ENCODE measurements at places on chromosomes 3 and 15.

GRCh38 chr3:23594894-23595670 is 210.7 kb upstream of the UBE2E1 start:
- no peak for DNase-seq

DNA sequence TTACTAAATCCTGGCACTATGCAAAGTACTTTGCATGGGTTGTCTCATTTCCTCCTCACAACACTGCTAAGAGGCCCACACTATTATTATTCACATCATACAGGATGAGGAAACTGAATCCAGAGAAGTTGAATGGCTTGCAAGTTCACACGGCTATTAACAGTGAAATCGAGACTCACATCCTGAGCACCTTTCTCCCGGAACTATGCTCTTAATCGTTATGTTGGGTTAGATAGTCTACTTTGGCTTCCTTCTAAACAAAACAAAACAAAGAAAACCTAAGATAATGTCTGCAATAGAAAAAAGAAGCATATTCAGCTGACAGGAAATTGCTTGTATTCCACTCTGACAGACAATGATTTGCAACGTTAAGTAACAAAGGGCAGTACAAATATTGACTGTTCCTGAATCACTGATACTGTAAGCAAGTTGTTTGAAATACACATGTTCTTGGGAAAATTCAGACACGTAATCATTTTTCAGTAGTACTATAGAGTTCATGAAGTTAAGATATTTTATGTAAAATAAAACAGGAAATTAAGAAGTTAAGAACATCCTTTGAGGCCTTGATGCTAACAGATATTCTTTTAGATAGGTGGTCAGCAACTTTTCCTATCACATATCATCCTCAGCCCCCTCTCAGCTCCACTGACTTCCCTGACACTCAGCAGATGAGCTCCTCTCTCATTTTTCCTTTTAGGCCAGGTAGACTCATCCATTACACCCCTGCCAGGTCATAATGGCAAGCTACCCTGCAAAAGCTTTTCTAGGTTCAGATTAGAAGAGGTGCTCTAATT is 40.7 kb downstream of the C2CD4B start:
- no peak for DNase-seq

DNA sequence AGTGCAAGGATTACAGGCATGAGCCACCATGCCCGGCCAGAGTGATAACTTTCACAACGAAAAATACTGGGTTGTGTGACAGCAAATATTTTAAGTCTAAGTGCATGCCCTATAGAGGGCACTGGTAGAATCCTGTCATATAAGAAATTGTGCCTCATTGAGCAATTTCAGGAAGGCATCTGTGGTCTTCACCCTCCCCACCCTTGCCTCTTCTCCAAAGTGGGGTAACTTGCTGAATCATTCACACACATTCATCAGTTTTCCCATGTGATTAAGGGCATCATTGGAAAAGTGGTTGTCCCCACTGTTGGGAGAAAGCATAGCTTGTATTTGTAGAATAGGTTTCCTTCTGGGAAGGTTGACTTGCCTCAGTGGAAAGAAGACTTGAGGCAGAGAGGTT is 9.2 kb downstream of the MITF start:
- DNase-seq: no peak

- DNase-seq: no peak
Observed at GRCh38 chr3:194281766-194282165, 69.4 kb downstream of the CPN2 start.

GRCh38 chr15:79948761-79949160 is 22.2 kb downstream of the BCL2A1 start:
- no peak for DNase-seq

DNA sequence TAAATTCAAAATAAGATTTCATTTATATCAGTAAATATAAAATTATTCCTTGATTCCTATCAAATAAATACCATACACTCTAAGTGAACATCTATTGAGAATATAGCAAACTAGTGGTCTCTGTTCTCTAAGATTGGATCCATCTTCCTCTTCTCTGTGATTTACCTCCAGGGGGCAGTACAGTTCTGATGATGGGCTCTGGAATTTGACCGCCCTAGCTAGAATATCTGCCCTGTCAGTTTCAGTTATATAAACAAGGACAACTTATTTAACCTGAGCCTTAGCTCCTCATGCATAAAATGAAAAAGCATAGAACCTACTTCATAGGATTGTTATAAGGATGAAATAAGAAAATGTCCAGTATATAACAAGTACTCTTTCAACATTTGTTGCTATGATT is 171.1 kb upstream of the CCDC54 start:
- DNase-seq: no peak

DNA sequence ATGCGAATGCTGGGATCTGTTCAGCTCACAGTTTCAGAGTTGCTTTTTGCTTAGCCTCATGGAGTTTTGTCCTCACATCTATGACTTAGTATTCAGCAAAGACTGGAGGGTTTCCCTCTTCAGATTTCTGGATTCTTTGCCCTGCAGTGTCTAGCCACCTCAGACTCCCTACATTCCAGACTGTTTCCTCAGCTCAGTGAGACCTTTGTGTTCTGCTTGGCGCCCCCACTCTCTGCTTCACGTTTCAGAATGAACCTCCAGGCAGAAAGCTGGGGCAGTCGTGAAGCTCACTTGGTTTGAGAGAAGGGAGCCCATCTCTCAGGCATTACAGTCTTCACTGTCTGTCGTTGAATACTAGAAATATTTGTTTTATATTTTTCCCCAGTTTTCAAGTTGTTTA is 118.1 kb downstream of the CACNA1D start:
- no peak for DNase-seq

DNA sequence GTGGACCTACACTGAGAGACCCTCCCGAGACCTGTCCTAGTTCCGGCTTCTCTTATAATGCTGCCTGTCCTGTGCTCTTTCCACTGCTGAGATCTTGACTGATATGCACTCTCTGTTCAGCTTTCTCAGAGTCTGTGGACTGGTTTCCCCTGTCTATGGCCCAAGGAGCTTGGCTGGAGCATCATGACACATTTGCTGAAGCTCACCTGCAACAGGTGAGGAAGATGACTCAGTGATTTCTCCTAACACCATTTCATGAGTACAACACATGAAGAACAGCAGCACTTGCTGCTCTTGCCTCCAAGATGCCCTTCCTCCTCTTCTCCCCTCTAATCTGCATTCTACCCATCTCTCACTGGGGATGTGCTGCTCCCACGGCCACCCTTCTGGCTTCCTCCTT is 92.1 kb downstream of the DUT start:
- DNase-seq: no peak

GRCh38 chr3:181881749-181882148 is 170.0 kb downstream of the SOX2 start:
- no peak for DNase-seq

DNA sequence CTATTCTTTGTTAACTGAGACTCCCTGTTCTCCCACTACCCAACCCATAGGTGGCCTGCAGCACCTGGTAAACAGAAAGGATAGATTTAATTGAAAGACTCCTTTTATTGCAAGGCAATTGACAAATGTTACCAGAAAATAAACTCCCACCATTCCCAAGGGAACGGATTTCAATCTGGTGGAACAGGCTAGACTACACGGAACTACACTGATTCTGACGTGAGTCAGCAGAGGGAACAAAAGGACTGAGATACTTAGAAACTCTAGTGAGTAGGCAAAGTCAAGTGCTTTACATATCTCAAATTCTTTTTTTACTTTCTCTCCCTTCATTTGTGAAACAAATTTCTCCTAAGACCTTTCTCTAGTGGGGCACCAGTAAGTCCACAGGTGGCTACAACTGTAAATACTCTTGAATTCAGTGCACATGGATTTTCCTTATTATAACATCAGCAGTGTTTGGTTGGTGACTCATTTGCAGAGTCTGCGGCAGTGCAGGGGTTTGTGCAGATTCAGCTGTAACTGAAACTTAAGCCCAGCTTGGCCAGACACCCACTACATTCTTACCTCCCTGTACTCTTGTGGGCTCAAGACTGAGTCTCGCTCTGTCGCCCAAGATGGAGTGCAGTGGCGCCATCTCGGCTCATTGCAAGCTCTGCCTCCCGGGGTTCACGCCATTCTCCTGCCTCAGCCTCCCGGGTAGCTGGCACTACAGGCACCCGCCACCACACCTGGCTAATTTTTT is 34.3 kb upstream of the PLSCR2 start:
- no peak for DNase-seq

DNA sequence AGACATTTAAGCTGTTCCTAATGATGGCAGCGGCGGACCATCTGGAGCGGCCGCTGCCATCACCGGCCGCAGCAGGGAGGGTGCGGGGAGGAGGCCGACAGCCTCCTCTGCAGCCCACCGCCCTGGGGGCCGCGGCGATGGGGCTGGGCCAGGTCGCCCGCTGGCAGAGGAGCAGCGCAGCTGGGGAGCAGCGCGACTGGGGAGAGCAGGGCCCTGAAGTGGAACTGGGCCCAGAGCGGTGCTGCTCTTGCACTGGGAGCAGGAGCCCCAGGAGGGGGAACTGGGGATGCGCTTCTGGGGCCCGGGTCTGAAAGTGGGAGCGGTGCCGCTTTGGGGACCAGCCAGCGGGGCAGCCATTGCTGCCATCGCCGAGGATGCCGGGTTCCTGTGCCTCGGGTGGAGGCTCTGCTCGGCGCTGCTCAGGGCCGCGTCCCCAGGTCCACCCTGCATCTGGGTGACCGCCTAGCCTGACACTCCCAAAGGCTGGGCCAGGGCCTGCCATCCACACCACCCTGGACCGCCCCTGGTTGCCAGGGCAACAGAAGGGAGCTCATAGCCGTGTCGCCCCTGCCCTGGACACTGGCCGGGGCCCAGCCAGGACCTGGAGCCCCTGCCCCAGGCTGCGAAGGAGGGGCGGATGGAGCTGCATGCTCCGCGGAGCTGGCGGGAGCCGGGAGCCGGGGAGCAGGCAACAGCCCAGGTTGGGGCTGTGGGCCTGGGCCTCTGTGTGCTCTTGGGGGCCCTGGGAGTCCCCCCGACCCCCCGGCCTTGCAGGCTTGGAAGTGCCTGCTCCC is 15.5 kb upstream of the PLA2G4E start:
- DNase-seq: no peak

DNA sequence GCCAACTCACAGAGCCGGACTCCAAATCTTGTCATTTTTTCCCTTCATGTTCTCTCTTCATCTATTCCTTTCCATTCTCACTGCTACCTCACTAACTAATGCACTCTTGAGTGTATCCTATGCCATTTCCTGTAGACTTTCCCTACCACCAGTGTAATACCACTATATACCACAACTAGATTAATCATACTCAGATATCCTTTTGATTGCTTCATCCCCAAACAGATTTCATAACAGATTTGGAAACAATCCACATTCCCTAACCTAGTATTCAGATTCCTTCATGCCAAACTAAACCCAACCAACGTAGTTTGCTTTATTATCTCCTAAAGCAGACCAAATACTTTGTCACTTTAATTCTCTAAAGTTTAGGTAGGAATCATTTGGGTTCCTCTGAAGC is 2.6 kb upstream of the PLOD2 start:
- DNase-seq: no peak

GRCh38 chr3:119194237-119195150 is 21.1 kb downstream of the UPK1B start:
- DNase-seq: no peak

- no peak for DNase-seq
Observed at GRCh38 chr3:185733980-185734724, 90.7 kb downstream of the IGF2BP2 start.

DNA sequence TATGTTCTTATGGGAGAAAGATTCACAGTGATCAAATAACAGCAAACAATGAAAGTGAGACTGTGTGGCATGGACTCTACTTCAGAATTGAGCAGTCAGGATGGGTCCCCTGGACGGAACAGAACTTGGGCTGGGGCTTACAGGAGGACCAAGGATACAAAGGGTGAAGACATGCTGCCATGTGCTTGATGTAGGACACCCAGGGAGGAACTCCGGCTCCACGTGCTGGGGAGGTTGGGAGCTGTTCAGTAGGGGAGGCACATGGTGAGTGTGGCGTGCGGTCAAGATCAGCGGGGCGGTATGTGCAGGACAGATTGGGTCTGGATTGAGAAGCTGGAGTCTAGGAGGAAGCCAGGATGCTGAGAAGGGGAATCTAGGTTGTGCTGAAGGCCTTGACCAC is 32.6 kb downstream of the PPCDC start:
- no peak for DNase-seq

GRCh38 chr3:90062016-90062415 is 954.6 kb downstream of the EPHA3 start:
- DNase-seq: no peak

GRCh38 chr15:99645951-99646350 is 80.2 kb downstream of the MEF2A start:
- DNase-seq: no peak

DNA sequence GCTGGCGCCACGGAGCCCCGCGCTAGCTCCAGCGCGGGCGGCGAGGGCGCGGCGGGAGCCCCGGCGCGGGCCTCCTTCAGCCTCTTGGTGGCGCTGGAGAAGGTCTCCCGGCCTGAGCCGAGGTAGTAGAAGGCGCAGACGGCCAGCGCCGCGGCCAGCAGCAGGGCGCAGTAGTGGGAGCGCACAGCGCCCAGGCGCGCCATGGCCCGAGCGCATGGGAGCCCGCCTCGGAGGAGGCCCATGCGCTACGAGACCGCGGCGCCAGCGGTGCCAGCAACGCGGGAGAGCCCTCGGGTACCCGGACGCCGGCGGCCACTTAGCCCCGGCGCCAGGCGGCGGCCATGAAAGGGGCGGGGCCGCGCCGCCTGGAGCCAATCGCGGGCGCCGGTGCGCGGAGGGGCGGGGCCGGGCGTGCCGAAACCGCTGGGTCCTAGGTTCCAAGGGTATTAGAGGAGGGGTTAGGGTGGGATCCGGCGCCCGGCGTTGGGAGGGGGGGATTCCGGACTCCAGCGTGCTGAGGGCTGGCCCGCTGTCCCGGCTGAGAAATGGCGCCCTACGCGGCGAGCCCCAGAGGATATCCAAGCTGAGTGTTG is at the start of gene XXYLT1:
TSS of gene XXYLT1 (minus strand) at position 343 of the 593 bp plus-strand sequence. CDS start at position 242, 101 bp downstream.
- DNase-seq: peak; percentile 86

- DNase-seq: no peak
Observed at GRCh38 chr3:107488942-107489341, 33.8 kb upstream of the BBX start.

DNA sequence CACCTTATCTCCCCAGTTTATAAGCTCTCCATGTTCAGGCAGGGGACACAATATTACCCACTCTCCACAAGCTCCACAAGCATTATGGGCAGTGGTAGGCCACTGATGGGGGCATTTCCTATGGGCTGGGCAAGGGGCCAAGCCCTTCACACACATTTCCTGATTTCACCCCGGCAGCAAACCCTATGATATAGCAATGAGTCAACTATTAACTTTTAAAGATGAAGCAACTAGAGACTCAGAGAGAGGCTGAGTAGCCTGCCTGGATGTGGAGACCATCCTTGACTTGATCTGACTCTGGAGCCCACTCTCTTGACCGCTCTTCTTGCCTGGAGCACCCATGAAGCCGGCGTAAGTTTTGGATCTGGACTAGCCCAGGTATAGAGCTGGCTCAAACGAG is 27.4 kb downstream of the FOXL2NB start:
- no peak for DNase-seq

GRCh38 chr3:190990898-190991297 is 128.4 kb upstream of the GMNC start:
- no peak for DNase-seq

- DNase-seq: no peak
Observed at GRCh38 chr3:136730595-136731273, 21.4 kb downstream of the STAG1 start.
